ENCODE measurements at places on chromosomes 13 and 19.

GRCh38 chr13:19795956-19796355 is 13.2 kb upstream of the PSPC1 start:
- DNase-seq = no peak

DNA sequence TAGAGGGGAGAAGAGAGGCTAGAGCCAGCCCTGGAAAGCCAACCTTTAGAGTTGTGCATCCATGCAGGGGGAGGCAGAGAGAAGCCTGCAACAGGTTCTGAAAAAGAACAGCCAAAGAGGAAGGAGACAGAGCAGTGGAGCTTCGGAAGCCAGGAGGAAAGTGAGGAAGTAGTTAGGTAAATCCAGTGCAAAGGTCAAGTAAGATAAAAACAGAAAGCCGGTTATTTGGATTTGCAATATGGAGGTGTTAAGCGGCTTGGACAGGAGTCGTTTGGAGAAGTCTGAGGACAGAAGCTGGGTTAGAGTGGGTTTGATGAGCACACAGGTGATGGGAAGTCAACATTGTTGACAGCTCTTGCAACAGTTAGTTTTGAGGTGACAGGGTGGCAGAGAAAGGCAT is 53.5 kb upstream of the FLT1 start:
- DNase-seq = no peak

- DNase-seq = no peak
Observed at GRCh38 chr19:7267792-7268704, 26.2 kb downstream of the INSR start.

GRCh38 chr19:7928741-7929701 is 3.1 kb upstream of the CTXN1 start:
- DNase-seq = no peak

DNA sequence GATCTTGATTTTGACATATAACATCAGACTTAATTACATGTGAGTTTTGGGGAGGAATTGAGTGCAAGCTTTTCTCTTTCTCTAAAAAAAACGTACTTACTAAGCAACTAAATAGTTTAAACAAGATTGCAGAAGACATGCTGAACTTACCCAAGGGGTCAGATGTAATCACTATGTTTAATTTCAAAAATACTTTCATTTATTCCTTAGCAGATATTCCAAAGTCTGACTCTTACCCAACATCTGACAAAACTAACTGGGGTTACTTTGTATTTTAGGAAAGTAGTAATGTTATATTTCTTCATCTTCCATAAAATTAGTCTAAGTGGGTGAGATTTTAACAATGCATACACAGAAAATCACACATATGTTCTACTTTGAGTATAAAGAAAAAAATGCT is 270.2 kb downstream of the DNAJC15 start:
- no peak for DNase-seq

- DNase-seq = no peak
Observed at GRCh38 chr19:53917356-53917755, 8.3 kb downstream of the CACNG7 start.

- peak; percentile 44 for DNase-seq
Observed at GRCh38 chr19:53158119-53158656, 665 bp downstream of the ZNF347 start.

DNA sequence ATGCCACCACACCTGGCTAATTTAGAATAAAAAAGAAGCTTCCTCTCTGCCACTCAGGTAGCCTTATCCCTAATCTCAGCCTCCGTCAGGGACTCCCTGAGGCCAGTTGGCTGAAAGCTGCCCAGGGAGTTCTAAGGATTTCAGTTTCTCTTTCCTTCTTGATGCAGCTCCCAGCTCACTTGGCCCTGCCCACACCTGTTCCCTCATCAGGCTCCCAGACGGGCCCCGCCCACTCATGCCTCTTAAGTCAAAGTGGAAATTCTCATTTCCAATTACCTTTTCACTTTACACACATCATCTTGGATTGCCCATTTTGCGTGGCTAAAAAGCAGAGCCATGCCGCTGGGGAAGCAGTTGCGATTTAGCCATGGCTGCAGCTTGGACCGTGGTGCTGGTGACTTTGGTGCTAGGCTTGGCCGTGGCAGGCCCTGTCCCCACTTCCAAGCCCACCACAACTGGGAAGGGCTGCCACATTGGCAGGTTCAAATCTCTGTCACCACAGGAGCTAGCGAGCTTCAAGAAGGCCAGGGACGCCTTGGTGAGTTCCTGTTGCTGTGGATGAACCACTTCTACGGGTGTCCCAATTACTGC is at the start of gene IFNL1:
TSS of gene IFNL1 (plus strand) at position 353 of the 591 bp plus-strand sequence. CDS start at position 368, 15 bp downstream.
- DNase-seq = no peak

DNA sequence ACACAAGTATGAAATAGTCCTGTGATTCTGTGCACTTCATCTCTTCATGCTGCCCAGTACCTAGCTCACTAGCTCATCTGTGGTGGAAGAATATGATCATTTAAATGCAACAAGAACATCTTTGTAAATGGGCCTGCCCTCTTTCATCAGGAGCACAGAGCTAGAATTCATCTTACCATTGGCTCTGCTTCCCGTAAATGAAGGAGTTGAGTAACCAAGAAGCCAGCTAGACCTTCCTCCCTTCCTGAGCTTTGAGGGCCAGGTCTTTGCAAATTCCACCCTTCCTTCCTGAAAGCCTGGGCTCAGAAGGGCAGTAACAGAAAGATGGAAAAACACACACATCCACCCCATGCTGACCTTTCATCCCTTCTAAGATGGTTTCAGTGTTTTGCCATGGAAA is 82.0 kb downstream of the FRY start:
- no peak for DNase-seq

GRCh38 chr19:13260883-13261653 is 110.9 kb downstream of the IER2 start:
- DNase-seq = no peak

GRCh38 chr19:24054044-24054935 is 32.7 kb upstream of the ZNF254 start:
- DNase-seq = no peak

DNA sequence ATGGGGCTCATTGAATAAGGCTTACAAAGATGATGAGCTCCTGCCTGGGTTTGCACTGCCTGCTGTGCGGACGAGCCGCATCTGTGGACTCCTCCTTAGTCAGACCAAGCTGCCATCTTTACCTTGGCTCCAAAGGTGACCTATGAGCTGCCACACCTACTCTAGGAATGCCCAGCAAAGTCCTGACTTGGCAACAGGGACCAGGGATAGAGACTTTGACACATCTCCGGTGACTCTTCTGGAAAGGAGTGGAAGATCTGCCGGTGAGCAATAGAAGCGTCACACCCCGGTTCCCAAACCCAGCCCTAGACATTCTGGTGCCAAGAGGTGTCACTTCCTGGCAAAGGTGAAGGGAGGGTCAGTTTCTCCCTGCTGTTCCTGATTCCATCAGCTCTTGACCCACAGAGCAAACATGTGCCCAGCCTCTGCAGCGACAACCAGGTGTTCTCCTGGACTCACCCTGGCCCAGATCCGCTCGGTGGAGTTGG is 50.2 kb upstream of the GTF3A start:
- DNase-seq = no peak

DNA sequence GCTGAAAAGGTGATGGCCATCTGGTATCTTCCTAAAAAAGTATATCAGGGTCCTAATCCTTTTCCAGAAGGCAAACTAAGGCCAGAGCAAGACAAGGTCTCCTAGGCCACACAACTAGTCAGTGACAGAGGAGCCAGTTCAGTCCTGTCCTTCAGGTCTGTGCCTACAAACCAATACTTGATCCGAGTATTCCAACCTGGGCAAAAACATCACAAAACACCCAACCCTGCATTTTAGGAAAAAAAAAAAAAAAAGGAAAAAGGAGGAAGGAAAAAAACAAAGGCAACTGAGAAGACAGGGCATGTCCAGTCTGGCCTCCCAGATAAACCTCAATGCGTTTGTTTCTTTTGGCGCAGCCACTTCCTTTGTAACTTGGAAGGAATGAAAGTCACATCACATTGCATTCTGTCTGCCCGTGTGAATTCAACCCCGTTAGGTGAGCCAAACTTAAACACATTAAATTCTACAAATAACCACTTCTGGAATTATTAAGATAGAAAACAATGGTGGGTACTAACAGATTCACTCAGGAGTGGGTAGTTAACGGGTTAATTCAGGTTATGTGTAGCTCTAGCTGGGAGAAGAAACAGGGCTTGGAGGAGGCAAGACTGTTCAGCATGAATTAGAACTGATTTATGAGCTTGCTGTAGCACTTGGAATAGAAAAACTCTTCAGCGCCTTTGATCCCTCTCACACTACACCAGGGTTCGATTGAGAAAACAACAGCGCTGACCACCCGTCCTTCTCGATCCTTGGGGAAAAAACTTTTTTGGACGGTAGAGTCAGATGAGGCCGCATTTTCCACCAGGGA is 43.0 kb upstream of the HNRNPA1L2 start:
- no peak for DNase-seq

DNA sequence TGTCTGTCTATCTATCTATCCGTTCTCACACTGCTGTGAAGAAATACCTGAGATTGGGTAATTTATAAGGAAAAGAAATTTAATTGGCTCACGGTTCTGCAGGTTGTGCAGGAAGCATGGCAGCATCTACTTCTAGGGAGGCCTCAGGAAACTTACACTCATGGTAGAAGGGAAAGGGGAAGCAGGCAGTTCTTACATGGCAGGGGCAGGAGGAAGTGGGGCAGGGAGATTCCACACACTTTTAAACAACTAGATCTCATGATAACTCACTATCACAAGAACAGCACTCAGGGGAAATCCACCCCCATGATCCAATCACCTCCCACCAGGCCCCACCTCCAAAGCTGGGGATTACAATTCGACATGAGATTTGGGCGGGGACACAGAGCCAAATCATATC is 105.3 kb downstream of the SLC10A2 start:
- DNase-seq = no peak

- DNase-seq = no peak
Observed at GRCh38 chr13:41075034-41075433, 13.7 kb downstream of the WBP4 start.

DNA sequence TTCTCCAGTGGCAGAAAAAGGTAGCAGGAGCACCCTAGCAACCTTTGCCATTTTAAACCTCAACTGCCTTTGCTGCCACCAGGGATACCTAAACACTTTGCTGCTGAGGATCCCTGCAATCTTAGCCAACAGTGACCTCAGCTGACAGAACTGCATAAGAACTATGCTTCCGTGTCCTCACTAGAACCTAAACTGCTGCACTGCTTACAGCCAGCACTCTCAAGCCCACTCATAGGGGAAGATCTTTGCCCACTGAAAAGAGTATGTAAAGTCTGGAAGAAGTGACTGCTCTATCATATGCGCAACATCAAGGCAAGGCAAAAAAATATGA is 270.0 kb upstream of the PCDH20 start:
- no peak for DNase-seq

GRCh38 chr13:39401756-39402155 is 201.2 kb downstream of the LHFPL6 start:
- DNase-seq = no peak

DNA sequence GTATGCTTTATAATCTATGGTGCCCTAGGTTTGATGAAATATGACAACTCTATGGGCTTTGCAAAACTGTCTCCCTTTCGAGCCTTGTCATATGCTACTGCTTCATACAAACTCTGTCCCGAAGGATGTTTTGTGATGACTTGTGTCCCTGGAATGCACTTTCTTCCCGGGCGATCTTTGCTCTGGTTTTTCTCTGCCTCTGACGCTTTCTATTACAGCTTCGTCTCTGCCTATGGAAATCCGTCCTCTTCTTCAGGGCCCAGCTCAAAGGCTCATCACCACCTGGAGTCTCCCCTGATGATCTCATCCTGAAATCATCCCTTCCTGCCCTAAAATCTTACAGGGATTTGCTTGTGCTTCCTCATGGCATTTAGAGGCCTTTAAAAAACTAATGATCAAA is 191.5 kb upstream of the KL start:
- no peak for DNase-seq

DNA sequence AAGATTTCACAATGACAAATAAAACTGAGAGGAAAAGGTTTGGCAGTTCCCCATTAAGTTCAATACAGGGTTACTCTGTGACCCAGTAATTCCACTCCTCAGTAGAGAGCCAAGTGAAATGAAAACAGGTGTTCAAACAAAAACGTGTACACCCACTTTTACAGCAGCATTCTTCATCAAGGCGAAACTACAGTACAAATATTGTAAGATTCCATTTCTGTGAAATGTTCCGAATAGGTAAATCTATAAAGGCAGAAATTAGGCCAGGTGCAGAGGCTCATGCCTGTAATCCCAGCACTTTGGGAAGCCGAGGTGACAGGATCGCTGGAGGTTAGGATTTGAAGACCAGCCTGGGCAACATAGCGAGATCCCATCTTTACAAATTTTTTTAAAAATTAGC is 8.9 kb upstream of the GDF15 start:
- no peak for DNase-seq

- no peak for DNase-seq
Observed at GRCh38 chr19:7850945-7851622, 21.1 kb downstream of the EVI5L start.

DNA sequence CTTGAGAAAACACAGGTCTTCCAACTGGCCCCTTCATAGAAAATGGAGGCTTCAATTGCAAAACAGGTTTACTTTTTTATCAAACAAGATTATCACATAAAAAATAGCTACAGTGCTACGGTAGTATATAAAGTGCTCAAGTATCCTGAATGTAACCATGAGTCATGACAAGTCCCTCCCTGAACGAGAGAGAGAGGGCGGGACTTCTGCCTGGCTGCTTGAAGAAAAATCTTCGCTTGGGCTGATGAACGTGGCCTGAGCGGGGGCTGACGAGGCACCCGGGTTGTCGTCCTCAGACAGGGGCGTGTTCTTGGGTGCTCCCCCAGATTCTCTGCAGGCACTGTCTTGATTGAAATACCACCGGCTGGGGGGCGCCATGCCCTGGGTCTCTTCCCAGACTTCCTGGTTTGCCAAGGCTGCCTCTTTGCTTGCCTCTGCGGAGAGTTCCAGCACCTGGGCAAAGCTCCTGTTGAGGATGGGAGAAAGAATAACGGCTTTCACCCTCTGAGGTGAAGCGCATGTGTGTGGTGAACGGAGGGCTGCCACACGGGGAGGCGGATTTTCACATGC is 23.2 kb upstream of the CPAMD8 start:
- DNase-seq = no peak

- DNase-seq = no peak
Observed at GRCh38 chr13:49113526-49114286, 106.4 kb upstream of the MLNR start.

DNA sequence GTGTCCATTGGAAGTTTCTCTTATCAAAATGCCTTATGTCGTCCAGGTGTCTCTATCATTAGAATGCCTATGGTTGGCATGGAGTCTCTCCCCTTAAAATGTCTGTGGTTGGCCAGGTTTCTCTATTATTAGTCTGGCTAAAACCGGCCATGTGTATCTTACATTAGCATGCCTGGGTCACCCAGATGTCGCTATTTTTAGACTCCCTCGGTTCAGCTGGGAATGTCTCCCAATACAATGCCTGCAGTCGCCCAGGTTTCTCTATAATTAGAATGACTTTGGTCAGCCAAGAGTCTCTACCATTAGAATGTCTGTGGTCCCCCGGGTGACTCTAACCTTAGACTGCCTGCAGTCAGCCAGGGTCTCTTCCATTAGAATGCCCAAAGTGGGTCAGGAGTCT is 1536.1 kb downstream of the UQCRFS1 start:
- no peak for DNase-seq
